Activated CD4-positive, alpha-beta T cell treated with anti-CD3 and anti-CD28 coated beads for 1 hour (primary cell): ENCODE measurements at places on chromosomes 1 and 21.

DNA sequence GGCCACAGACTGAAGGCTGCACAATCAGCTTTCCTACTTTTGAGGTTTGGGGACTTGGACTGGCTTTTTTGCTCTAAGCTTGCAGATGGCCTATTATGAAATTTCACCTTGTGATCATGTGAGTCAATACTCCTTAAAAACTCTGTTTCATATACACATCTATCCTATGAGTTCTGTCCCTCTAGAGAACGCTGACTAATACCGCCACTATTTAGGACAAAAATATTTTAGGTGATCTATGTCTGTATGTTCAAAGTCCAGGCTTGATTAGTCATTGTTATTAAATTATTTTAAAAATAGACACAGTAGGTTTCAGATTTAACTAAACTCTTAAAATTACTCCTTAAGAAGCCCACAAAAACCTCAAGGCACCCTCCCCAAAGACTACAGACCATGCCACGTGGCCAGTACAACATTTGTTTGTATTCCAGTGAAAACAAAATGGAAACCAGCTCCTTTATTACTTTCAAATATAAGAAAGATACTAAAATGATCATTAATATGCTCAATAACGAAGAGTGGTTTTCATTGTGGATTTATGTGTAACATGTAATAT lies 63.1 kb downstream of the TMPRSS15 start:
- DNase-seq: no peak

DNA sequence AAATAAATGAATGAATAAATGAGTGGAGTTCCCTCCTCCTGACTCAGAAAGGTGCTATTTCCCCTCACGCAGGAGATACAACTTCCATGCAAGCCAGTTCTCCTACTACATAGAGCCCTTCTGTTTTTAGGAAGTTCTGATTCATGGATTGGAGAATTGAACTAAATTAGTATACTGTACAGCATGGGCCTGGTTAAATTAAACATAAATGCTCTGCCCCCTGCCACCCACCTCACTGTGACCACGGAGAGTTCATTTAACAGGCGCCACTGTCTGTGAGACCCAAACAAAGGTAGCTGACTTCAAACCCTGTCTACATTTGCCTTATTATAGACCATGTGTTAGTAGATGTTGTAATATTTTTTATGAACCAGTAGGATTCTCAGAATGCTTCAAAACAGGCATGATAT lies 9.1 kb upstream of the IRF2BP2 start:
- DNase-seq: no peak

- no peak for DNase-seq
Measured at GRCh38 chr1:21763694-21764419, 19.1 kb downstream of the USP48 start.

DNA sequence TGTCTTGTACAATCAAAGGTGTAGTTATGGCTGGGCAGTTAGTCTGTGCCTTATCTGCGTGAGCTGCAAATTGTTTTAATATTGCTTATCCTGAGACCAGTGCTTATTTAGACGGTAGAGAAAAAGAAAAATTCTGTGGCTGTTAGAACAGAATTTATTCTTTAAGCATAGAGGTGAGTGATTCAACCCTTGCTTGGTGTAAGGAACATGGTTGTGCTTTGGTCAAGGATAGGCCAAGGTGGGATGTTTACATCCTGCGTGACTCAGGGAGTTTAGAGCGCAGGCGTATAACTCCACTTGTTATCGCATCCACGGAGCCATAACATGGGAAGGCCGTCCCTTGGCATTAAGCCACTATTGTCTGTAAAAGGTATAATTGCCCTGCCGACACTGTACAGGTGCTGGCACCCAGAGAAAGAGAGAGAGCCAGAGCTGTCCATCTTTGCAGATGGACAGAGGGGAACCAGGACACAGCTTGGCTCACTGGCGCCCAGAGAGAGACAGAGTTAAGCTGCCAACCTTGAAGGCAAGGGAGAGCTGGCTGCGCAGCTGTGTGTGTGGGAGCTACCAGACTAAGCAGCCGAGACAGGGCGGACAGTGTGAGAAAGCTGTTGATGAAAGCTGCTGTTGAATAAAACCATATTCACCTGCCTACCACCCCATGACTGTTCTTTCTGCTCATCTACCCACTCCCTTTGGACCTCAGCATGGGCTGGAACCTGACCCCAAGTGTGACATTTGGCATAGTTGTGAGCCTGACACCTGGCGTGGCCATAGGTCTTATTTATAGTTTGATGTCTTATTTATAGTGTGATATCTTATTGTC lies 200.4 kb downstream of the DYRK1A start:
- no peak for DNase-seq

GRCh38 chr1:7220007-7220406 lies 434.8 kb downstream of the CAMTA1 start:
- DNase-seq: no peak

DNA sequence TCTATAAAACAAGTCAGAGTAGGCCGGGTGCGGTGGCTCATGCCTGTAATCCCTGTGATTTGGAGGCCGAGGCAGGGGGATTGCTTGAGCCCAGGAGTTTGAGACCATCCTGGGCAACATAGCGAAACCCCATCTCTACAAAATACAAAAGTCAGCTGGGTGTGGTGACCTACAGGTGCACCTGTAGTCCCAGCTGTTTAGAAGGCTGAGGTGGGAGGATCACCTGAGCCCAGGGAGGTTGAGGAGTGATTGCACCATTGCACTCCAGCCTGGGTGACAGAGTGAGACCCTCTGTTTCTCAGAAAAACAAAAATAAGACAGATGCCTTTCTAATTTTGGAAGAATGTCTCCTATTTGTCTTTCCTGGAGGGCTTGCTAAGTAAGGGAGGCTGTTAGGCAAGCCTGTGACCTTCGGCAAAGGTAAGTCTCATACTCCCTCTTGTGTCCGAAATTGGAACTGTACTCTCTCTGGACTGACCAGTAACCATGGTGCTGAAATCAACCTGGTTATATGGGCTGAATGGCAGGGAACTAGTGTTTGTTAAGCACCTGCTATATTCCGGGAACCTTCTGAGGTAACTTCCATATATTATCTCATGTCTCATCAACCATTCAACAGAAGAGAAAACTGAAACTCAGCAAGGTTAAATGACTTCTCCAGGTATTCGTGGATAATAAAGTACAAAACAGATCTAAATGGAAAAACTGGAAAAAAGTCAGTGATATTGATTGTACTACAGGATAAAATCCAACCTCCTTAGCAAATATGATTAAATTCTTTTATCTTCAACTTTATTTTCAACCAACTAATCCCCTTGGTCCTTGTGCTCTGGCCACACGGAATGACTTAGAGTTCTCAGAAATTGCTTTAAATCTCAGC lies 11.8 kb upstream of the RAB3B start:
- no peak for DNase-seq

- DNase-seq: no peak
Measured at GRCh38 chr1:42335809-42336518, 929 bp upstream of the FOXJ3 start.

GRCh38 chr1:204319462-204319861 lies 40.3 kb downstream of the PLEKHA6 start:
- DNase-seq: no peak

GRCh38 chr1:10623686-10624145 lies 149.0 kb downstream of the PEX14 start:
- no peak for DNase-seq

DNA sequence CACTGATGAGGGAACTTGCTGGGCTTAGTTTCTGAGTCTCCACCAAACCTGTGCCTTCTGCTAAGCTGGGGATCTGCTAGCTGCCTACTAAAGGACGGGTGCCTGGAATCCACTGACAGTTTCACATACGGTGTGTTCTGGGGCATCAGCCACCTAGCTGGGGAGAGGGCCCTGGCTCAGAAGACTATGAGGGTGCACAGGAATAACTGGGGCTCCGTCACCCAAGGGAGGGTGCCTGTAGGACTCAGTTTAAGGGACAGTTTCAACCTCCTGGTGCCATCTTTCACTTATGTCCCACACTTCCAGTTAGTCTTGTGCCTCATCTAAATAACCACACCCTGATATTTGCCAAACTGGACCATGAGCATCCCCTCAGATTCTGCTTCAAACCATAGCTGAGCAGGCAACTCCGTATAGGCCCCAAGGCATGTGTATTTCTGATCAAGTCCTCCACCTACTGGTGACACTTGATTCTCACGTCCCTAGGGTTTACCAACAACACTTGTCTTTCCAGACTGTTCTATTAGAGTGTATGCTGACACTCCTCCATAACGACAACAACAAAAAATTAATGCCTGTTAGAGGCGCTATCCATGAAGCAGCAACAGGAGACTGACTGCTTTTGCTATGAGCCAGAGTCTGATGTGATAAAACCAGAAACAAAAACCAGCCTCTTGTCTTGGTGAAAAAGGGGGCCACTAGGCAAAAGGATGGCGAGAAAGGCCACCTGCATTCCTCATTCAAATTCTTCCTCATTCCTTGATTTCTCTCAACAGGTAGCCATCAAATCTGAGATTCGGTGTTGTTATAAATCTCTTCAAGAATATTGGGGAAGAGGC lies 55.0 kb upstream of the PAXBP1 start:
- no peak for DNase-seq

DNA sequence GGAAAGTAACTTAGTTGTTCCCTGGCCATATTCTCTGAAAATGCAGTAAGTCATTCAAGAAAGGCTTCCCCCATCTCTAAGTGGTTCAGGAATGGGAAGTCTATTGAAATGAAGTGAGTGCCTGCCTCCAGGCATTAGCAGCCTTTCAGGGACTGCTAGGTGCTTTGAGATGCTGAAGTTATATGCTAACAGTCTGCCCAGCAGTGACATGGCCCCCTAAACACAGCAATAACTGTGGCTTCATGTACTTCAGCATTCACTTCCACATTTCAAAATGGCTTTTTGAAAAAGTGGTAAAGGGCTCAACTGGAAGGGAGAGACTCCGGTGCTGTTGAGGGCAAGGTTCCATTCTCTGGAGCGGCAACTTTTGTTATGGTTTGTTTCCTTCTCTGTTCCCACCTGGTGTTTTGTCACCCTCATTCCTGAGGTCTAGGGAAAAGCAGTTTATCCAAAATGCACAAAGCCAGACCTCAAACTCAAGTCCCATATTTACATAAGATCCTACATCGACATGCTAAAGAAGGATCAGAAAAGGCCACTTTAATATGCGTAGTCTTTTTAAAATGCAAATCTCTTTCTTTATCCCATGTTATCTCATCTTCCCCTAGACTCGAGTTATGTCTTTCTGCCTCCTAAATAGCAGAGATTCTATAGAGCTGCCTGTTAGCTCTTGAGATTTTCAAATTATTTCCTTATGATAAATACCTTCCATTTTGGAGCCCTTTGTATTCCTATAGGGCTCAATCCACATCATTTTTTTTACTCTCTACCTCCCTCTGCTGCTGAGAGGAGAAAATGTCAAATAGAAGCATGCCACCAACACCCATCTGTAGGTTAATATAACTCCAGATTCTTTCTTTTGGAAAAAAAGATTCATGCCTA lies 34.2 kb upstream of the LRRC8C start:
- DNase-seq: no peak

DNA sequence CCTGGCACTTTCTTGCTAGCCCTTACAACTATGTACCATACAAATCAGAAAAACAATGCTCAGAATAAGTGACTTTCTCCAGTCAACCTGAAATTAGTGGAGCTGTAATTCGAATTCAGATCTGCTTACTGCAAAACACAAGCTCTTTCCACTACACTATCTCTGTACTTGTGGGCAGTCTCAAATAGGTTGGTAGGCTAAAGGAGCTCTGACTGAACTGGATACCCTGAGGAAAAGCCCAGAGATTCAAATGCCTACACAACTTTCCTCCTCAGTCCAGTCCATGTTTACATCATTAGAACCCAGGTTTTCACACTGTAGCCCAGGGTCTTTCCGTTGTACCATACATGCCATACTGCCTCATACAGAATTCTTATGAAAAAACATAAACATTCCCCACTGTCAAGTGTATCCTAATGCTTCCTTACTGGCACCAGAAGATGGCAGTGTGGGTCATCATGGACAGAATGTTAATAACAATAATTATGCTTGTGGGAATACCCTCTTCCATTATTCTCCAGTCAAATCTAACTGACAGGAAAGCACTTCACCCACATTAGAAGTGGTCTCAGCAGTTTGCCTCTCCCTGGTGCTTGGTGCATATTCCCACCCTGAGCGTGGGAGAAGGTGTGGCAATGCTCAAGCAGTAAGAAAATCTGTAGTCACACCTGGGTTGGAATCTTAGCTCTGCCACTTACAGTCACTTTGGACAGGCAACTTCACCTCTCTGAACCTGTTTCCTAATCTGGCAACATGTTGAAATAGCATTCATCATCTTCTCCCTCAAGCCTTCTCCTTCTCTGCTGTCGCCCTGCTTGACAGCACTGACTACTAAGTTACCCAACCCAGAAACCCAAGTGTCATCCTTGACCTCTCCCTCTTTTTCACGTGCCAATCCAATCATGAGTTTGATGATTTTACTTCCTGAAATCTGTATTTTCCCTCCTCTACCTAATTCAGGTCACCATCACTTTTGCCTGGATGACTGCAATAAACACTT lies 14.4 kb upstream of the ZFYVE9 start:
- DNase-seq: no peak

DNA sequence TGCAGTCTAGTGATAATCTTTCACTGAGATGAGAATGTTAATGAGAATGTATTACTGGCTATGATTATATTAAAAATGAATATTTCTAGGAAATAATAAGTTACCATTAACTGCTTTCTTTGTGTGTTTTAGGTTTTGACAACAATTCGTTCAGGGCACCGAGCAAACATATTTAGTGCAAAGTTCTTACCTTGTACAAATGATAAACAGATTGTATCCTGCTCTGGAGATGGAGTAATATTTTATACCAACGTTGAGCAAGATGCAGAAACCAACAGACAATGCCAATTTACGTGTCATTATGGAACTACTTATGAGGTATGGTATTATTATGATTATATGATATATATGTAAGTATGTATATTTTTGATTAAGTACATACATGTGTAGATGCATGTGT lies 37.8 kb upstream of the MPC2 start:
- no peak for DNase-seq

GRCh38 chr21:44603109-44603875 lies 2.9 kb downstream of the KRTAP10-7 start:
- DNase-seq: no peak

GRCh38 chr1:3418600-3418999 lies 35.9 kb upstream of the ARHGEF16 start:
- no peak for DNase-seq

GRCh38 chr1:18325136-18325535 lies 155.6 kb upstream of the KLHDC7A start:
- DNase-seq: no peak

DNA sequence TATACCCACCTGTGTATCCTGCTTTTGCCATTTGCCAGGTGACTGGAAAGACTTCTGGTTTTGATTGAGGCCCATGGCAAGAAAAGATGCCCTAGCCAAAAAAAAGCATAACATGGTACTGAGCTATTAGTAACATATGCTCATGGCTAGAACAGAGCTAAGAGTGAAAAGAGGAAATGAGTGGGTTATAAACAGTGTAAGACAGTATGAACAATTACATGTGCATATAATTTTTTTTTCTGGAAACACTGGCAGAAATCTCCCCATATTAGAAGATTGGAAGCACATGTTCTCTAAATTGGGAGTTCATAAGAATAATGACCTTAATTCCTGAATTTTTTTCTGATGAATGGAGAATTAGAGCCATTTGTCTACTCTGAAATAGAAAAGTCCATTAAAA lies 41.2 kb upstream of the PDC start:
- DNase-seq: no peak

GRCh38 chr1:184966989-184967388 lies 7.3 kb downstream of the NIBAN1 start:
- no peak for DNase-seq
